Stimulated activated CD4-positive, alpha-beta T cell treated with anti-CD3 and anti-CD28 coated beads, Interleukin-12 subunit alpha, Interleukin-12 subunit beta, amount 100 ng/mL, for 4 hours (primary cell): ENCODE measurements at places on chromosomes 2 and 18.

DNA sequence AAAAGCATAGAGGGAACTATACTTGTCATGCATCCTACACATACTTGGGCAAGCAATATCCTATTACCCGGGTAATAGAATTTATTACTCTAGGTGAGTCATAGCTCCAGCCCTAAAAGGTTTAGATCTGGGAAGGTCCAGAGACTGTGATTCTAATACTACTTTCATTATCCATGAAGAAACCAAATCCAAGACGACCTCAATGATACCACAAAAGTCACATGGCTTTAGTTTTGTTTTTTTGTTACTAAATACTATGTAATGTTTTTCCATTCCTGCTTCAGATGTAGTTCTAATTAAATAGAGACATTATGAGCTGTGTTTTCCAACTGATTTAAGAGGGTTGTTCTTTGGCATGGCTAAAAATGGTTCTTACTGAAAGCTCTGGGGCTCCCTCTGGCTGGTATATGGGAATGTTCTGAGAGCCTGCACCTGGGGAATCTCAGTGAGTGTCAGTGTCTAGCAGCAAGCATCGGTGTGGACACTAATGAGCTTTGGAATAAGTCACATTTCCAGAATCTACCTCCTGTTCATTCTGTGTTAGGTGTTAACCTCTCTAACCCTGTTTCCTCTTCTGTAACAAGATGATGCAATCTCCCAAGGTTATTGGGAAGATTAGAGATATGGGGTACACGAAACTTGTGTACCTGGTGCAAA lies 20.5 kb upstream of the IL1RL2 start:
- no peak for DNase-seq

- DNase-seq = no peak
Observed at GRCh38 chr2:121479882-121480522, 50.7 kb upstream of the RNU4ATAC start.

- no peak for DNase-seq
Observed at GRCh38 chr18:61854578-61855448, 38.0 kb downstream of the RNF152 start.

- DNase-seq = no peak
Observed at GRCh38 chr18:55839343-55839742, 251.4 kb upstream of the TCF4 start.

- DNase-seq = no peak
Observed at GRCh38 chr2:157107877-157108276, 149.6 kb upstream of the GALNT5 start.
